ENCODE measurements at places on chromosomes 7 and 10.

GRCh38 chr7:44218418-44219201 is 17.8 kb downstream of the YKT6 start:
- DNase-seq = no peak

DNA sequence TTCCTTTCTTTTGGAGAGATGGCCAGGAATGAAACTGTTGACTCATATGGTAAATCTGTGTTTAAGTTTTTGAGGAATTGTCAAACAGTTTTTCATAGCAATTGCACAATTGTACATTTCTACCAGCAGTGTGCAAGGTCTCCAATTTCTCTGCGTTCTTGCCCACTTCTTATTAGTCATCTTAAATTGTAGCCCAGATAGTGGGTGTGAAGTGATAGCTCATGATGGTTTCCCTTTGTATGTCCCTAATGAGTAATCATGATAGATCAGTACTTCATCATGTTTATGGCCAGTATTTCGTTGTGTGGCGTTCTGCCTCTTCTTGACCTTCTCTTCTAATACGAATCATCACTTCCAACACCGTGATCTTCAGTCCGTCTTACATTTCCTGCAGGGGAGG is 136.3 kb downstream of the DOCK1 start:
- DNase-seq = no peak

DNA sequence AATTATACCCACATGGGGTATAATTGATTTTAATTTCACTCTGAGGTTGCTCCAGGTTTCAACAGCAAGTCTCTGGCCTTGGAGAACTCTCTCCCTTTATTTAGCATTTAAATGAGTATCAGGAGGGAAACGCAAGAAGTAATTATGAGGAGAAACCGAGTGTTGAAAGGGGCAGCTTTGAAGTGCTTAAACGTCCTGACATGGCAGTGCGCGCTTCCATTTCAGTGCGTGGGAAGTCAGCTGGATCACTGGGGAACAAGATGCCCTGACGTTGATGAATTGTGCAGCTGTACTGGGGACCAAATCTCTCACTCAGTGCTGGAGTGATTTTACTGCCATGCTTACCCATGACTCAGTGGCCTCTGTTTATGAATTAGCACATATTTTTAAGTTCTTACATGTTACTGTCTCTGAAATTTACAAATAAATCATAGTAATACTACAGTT is 106.0 kb upstream of the PRR15 start:
- DNase-seq = no peak

GRCh38 chr10:5485948-5486852 is 13.2 kb downstream of the CALML5 start:
- DNase-seq = no peak
